ENCODE measurements at places on chromosomes 6 and 20.
A peak's percentile ranks its signal among the peaks of the same experiment; 100 is the strongest.

DNA sequence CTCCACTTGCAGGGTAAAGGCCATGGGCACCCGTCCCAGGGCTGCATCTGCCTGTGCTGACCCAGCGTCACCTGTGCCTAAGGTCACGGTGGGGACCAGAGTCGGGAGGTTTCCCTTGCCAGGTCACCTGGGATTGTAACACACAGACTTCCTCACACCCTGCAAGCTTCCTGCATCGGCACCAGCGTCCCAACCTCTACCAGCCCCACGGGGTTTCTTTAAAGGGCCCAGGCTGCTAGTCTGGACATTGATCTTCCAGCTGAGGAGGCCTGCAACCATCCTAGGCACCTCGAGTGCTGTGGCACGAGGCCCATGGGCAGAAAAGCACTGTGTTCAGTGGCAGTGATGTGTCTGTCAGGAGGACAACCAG is 12.6 kb downstream of the ACSS1 start:
- DNase-seq = no peak

DNA sequence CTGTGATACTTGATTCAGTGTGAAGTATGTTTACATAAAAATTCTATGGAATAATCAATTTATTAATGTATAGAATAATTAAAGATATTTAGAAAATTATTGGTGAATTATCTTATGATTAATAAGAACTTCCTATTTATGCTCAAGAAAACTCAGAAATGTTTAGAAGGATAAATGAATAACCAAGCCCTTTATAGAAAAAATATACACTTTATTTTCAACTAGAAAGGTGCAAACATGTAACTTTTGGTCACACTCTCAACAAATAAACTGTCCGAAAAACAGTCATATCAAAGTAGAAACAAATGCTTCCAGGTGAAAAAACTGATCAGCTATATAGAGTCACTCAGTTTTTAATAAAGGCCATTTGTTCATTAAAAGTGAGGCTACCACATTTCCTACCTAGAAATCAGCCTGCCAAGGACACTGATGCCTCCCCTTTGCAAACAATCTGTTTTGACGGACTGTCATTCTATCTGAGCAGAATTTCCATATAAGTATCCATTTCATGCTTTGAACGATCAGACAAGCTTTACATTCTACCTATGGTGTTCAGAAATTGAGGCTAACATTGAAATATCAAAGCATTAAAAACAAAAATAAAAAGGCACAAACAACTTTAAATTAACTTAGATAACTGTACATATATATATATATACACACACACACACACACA is 3.0 kb downstream of the CCN2 start:
- DNase-seq = no peak

GRCh38 chr6:12440981-12441380 is 150.8 kb downstream of the EDN1 start:
- no peak for DNase-seq

GRCh38 chr6:80165143-80165542 is 58.7 kb downstream of the BCKDHB start:
- DNase-seq = peak; percentile 10

DNA sequence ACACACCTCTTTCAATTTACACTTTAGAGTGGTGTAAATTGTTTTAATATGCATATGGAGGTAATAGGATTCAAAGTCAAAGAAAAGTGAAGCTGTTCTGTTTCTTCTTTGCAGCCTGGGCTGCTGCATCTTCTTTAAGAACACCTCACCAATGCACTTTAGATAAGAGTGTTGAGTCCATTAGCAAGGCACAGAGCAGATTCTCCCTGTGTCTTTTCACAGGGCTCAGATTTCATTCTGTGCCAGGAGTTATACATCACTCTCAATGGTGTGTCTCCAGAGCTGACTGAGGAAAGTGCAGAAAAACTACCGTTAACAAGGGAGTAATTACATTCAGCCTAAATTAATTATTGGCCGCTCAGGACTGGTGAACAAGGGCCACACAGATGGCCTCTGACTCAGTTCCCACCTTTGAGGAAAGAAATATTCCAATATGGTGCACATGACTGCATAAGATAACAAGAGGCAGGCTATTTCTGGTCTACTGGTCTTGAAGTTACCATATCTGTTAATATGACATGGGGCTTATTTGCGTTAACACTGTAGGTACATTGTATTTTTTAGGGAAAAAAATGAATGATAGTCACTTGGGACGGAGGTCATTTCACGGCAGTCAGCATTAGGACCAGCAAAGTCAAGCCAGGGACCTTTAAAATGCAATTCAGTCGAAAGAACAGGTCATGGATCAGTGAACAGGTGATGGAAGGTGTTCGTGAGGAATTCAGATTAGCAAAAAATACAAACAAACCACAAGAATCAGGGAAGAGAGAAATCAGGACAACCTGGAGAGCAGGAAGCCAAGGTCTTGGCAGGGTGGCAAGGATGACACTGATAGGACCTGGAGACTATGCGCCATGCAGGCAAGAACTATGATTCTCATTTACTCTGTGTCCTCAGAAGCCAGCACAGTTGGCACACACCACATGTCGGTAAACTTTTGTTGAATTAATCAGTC is 203.7 kb downstream of the TBX18 start:
- DNase-seq = no peak

Measured in CD4-positive, alpha-beta T cell treated with Interleukin-4 for 4 hours (primary cell).